ENCODE measurements at places on chromosomes 5 and 9. TPM values are rescaled to one million over a fixed set of nuclear protein-coding genes. Genes with fewer than 3 reads are reported as not detected.

Gene PDE6A
- 0.82 TPM for total RNA-seq

GRCh38 chr9:121924700-121925099 lies 168.4 kb downstream of the TTLL11 start:
- no peaks in the 10 kb centered on the region for H3K4me1 ChIP-seq
- no peak for DNase-seq
- H3K27ac ChIP-seq = no peak overlapping the region
- no peaks in the 10 kb centered on the region for H3K27me3 ChIP-seq

Gene EGFLAM
- total RNA-seq = 1.7 TPM

- no peaks in the 10 kb centered on the region for H3K27me3 ChIP-seq
- H3K27ac ChIP-seq = peak overlapping the region; percentile 82
- peaks cover 85% of the 10 kb centered on the region for H3K36me3 ChIP-seq
- H3K4me1 ChIP-seq = no peaks in the 10 kb centered on the region
- no peak overlapping the region for H3K4me3 ChIP-seq
- DNase-seq = no peak
These were observed 224.5 kb downstream of the DOCK8 start for GRCh38 chr9:438961-439768.

GRCh38 chr5:155732587-155733376 lies 594.2 kb upstream of the SGCD start:
- H3K36me3 ChIP-seq = no peaks in the 10 kb centered on the region
- peaks cover 12% of the 10 kb centered on the region for H3K27me3 ChIP-seq
- H3K4me1 ChIP-seq = peaks cover 24% of the 10 kb centered on the region
- no peak overlapping the region for H3K4me3 ChIP-seq
- H3K27ac ChIP-seq = no peak overlapping the region

GRCh38 chr5:148805326-148806290 lies 20.8 kb upstream of the ADRB2 start:
- H3K27me3 ChIP-seq = no peaks in the 10 kb centered on the region
- no peak for DNase-seq
- H3K27ac ChIP-seq = no peak overlapping the region
- H3K4me1 ChIP-seq = no peaks in the 10 kb centered on the region
- no peaks in the 10 kb centered on the region for H3K36me3 ChIP-seq

DNA sequence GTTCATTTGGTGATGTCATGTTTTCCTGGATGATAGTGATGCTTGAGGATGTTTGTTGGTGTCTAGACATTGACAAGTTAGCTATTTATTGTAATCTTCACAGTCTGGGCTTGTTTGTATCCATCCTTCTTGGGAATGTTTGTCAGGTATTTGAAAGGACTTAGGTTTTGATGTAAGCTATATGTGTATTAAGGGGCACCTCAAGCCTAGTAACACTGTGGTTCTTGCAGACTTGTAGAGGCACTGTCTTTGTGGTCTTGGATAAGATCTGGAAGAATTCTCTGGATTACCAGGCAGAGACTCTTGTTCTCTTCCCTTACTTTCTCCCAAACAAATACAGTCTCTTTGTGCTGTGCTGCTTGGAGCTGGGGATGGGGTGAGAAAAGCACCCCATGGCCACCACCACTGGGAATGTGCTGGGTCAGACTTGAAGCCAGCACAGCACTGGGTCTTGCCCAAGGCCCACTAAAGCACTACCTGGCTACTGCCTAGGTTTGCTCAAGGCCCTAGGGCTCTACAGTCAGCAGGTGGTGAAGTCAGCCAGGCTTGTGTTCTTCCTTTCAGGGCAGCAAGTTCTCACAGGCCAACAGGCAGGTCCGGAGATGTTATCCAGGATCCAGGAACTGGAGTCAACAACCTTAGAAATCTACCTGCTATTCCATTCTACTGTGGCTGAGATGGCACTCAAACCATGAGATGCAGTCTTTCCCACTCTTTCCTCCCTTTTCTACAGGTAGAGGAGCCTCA lies 49.3 kb upstream of the GNA14 start:
- H3K27me3 ChIP-seq = no peaks in the 10 kb centered on the region
- no peak overlapping the region for H3K27ac ChIP-seq
- H3K36me3 ChIP-seq = no peaks in the 10 kb centered on the region
- no peak for DNase-seq

DNA sequence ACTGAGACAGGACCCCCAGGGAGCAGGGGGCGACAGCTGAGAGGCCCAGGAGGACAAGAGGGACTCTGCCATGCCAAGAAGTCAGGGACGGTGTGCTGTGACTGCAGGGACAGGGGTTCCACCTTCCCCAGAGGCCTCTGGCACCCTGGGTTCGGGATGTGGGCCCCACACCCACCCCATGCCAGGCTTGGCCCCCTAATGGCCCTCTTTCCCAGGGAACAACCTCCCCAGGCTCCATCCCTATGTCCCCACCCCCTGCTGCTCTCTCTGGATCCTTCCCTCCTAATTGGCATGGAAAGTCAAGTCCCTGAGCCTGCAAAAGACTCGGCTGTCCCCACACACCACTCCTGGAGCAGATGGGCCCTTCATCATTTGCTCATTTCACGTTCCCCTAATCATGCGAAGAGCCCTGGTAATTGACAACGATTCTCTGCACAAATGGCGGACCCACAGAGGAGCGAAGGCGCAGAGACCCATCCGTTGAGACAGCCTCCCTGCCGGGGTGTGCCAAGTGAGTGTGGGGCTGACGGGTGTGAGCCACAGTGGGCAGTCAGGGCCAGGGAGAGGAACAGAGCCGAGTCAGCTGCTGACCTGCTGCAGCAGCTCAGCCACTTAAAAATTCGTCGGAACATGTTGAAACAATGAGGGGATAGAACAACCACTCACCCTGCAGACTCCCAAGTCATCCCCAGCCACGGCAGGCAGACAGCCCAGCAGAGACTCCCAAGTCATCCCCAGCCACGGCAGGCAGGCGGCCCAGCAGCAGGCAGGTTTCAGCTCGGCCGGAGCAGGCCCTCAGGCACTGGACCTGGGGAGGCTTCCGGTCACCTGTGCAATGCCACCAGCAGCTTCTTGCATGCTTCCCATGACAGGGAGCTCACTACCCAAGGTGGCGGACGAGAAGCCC lies 109.0 kb downstream of the VAV2 start:
- DNase-seq = no peak
- H3K4me1 ChIP-seq = peaks cover 15% of the 10 kb centered on the region
- H3K27me3 ChIP-seq = no peaks in the 10 kb centered on the region
- peak overlapping the region; percentile 62 for H3K27ac ChIP-seq

- no peak overlapping the region for H3K27ac ChIP-seq
- H3K4me3 ChIP-seq = no peak overlapping the region
- DNase-seq = no peak
- H3K27me3 ChIP-seq = no peaks in the 10 kb centered on the region
- no peaks in the 10 kb centered on the region for H3K4me1 ChIP-seq
These were observed 27.9 kb downstream of the EXD3 start for GRCh38 chr9:137394866-137395665.

DNA sequence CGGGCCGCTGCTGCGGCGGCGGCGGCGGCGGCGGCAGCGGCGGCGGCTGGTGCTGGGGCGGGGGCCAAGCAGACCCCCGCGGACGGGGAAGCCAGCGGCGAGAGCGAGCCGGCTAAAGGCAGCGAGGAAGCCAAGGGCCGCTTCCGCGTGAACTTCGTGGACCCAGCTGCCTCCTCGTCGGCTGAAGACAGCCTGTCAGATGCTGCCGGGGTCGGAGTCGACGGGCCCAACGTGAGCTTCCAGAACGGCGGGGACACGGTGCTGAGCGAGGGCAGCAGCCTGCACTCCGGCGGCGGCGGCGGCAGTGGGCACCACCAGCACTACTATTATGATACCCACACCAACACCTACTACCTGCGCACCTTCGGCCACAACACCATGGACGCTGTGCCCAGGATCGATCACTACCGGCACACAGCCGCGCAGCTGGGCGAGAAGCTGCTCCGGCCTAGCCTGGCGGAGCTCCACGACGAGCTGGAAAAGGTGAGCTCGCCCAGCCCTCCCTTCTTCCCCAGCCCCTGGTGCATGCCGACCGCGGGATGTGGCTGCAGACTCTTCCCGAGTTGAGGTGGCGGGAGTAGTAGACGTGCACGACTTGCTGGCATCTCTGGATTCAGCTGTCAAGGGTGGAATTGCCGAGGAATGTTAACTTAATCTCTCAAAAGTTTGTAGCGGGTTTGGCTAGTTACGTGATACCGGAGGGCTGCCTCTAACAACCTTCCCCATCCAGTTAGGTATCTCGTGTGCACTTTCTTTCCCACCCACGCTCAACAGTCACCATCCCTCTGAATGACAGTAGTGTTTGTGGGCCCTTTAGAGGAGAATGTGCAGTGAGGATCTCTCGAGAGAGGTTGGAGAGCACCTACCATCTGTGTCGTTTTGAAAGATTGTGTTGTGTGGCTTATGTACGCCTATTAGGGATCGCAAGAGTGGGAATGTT lies 932 bp downstream of the SLC12A2 start:
- peak overlapping the region; percentile 91 for H3K27ac ChIP-seq
- no peaks in the 10 kb centered on the region for H3K36me3 ChIP-seq
- no peaks in the 10 kb centered on the region for H3K27me3 ChIP-seq
- peak overlapping the region; percentile 82 for H3K4me3 ChIP-seq

Gene HRH2
- 4.5 TPM for total RNA-seq

Gene RMRP
- 4,621 TPM for total RNA-seq

Gene OR1Q1
- total RNA-seq = not detected

- peak overlapping the region; percentile 96 for H3K27ac ChIP-seq
- H3K36me3 ChIP-seq = no peaks in the 10 kb centered on the region
- H3K4me1 ChIP-seq = peaks cover 100% of the 10 kb centered on the region
- H3K27me3 ChIP-seq = no peaks in the 10 kb centered on the region
- DNase-seq = no peak
These were observed 8.4 kb downstream of the EEIG1 start for GRCh38 chr9:127972236-127972871.

Gene ELL2
- total RNA-seq = 120 TPM

- H3K36me3 ChIP-seq = no peaks in the 10 kb centered on the region
- no peak for DNase-seq
- H3K4me3 ChIP-seq = no peak overlapping the region
- H3K4me1 ChIP-seq = no peaks in the 10 kb centered on the region
- no peaks in the 10 kb centered on the region for H3K27me3 ChIP-seq
These were observed 310.5 kb downstream of the CETN3 start for GRCh38 chr5:90099099-90099498.

GRCh38 chr5:55406292-55406691 lies 98.5 kb downstream of the MTREX start:
- no peak overlapping the region for H3K27ac ChIP-seq
- no peak for DNase-seq
- no peaks in the 10 kb centered on the region for H3K27me3 ChIP-seq
- no peak overlapping the region for H3K4me3 ChIP-seq
- peaks cover 8% of the 10 kb centered on the region for H3K36me3 ChIP-seq

- peak overlapping the region; percentile 13 for H3K4me3 ChIP-seq
- no peaks in the 10 kb centered on the region for H3K27me3 ChIP-seq
- DNase-seq = no peak
- peaks cover 23% of the 10 kb centered on the region for H3K4me1 ChIP-seq
- H3K27ac ChIP-seq = peak overlapping the region; percentile 87
These were observed 238.4 kb downstream of the GOLPH3 start for GRCh38 chr5:31935496-31936369.

GRCh38 chr5:179304466-179304865 lies 40.8 kb downstream of the ADAMTS2 start:
- H3K36me3 ChIP-seq = no peaks in the 10 kb centered on the region
- H3K4me1 ChIP-seq = no peaks in the 10 kb centered on the region
- no peaks in the 10 kb centered on the region for H3K27me3 ChIP-seq
- no peak for DNase-seq
- H3K27ac ChIP-seq = no peak overlapping the region

GRCh38 chr5:101159006-101159405 lies 255.9 kb upstream of the ST8SIA4 start:
- H3K36me3 ChIP-seq = no peaks in the 10 kb centered on the region
- no peaks in the 10 kb centered on the region for H3K27me3 ChIP-seq
- no peak for DNase-seq
- H3K27ac ChIP-seq = no peak overlapping the region

Gene NR5A1
- not detected for total RNA-seq

- DNase-seq = no peak
- no peak overlapping the region for H3K4me3 ChIP-seq
- H3K36me3 ChIP-seq = peaks cover 5% of the 10 kb centered on the region
- H3K4me1 ChIP-seq = no peaks in the 10 kb centered on the region
- no peaks in the 10 kb centered on the region for H3K27me3 ChIP-seq
- no peak overlapping the region for H3K27ac ChIP-seq
These were observed 96.9 kb downstream of the DENND1A start for GRCh38 chr9:123832858-123833650.

DNA sequence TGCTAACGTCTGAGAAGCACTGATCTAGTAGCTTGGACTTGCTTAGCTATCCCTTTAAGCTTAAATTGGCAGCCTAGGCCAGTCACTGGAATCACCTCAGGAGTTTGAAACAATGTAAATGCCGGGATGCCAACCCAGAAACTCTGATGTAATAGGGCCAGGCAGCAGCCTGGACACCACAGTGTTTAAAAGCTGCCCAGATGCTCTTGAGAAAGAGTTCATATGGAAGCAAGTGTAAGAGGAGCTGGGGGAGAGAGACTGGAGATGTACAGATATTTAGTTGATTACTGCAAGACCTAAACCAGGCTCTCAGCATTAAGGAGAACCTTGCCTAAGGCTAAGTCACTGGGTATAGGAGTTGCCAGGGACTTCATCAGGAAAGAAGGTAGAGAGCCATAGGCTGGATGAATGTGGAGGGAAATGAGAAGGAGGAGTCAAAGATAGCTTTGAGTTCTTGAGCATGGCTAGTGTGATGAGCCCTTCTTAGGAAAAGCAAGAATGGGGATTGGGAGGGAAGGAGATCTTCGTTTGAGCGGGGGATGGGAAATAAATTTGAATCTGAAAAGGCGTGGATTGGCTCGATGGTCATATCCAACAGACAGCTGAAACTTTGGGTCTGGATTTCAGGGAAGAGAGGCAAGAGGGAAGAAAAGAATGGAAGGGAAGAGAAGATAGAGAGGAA lies 392.9 kb upstream of the WWC1 start:
- H3K4me3 ChIP-seq = no peak overlapping the region
- no peaks in the 10 kb centered on the region for H3K36me3 ChIP-seq
- H3K4me1 ChIP-seq = no peaks in the 10 kb centered on the region
- H3K27me3 ChIP-seq = no peaks in the 10 kb centered on the region
- H3K27ac ChIP-seq = no peak overlapping the region
- DNase-seq = no peak

Gene APBA1
- total RNA-seq = 8.0 TPM

Gene AK8
- total RNA-seq = not detected

Gene PCDHA9
- not detected for total RNA-seq

- H3K27me3 ChIP-seq = no peaks in the 10 kb centered on the region
- H3K27ac ChIP-seq = no peak overlapping the region
- H3K4me1 ChIP-seq = no peaks in the 10 kb centered on the region
- DNase-seq = no peak
- H3K36me3 ChIP-seq = no peaks in the 10 kb centered on the region
These were observed 225.7 kb upstream of the KLF9 start for GRCh38 chr9:70639853-70640814.

GRCh38 chr9:76718166-76718565 lies 46.1 kb upstream of the PCA3 start:
- H3K27ac ChIP-seq = no peak overlapping the region
- no peaks in the 10 kb centered on the region for H3K36me3 ChIP-seq
- DNase-seq = no peak
- peaks cover 3% of the 10 kb centered on the region for H3K4me1 ChIP-seq

Gene DBH
- not detected for total RNA-seq

GRCh38 chr9:127796852-127797370 lies 5.8 kb upstream of the FPGS start:
- no peaks in the 10 kb centered on the region for H3K27me3 ChIP-seq
- H3K36me3 ChIP-seq = no peaks in the 10 kb centered on the region
- no peak overlapping the region for H3K4me3 ChIP-seq
- peaks cover 17% of the 10 kb centered on the region for H3K4me1 ChIP-seq

Gene PCDHGB7
- 10.9 TPM for total RNA-seq

Gene LCN1
- total RNA-seq = not detected

- H3K4me1 ChIP-seq = no peaks in the 10 kb centered on the region
- no peak overlapping the region for H3K27ac ChIP-seq
- H3K27me3 ChIP-seq = no peaks in the 10 kb centered on the region
- no peak for DNase-seq
These were observed 58.9 kb upstream of the MCCC2 start for GRCh38 chr5:71528206-71528605.

Measured in esophagus squamous epithelium (tissue), 5 donors.